ENCODE measurements at places on chromosomes 11 and 22.
A peak's percentile ranks its signal among the peaks of the same experiment; 100 is the strongest.

- no peak for DNase-seq
Observed at GRCh38 chr11:17684550-17684949, 34.8 kb upstream of the MYOD1 start.

DNA sequence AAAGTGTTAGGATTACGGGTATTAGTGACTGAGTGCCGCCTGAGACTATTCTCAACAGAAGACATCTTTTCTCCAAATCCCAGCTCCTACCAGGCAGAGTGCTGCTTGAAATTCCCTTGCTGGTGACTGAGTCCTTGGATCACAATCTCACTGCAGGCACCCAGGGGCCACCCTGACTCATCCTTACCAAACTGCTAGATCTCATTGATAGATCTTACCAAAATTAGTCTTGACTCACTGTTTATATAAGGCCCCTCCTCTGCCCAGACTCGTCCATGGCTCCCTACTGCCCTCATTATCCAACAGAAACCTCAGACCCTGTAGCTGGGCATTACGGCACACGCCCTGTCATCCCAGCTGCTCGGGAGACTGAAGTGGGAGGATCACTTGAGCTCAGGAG, 14.7 kb downstream of the TBC1D10A start:
- no peak for DNase-seq

- no peak for DNase-seq
Observed at GRCh38 chr11:95732930-95733602, 56.5 kb downstream of the FAM76B start.

GRCh38 chr22:36017651-36018091, 11.0 kb downstream of the RBFOX2 start:
- no peak for DNase-seq

DNA sequence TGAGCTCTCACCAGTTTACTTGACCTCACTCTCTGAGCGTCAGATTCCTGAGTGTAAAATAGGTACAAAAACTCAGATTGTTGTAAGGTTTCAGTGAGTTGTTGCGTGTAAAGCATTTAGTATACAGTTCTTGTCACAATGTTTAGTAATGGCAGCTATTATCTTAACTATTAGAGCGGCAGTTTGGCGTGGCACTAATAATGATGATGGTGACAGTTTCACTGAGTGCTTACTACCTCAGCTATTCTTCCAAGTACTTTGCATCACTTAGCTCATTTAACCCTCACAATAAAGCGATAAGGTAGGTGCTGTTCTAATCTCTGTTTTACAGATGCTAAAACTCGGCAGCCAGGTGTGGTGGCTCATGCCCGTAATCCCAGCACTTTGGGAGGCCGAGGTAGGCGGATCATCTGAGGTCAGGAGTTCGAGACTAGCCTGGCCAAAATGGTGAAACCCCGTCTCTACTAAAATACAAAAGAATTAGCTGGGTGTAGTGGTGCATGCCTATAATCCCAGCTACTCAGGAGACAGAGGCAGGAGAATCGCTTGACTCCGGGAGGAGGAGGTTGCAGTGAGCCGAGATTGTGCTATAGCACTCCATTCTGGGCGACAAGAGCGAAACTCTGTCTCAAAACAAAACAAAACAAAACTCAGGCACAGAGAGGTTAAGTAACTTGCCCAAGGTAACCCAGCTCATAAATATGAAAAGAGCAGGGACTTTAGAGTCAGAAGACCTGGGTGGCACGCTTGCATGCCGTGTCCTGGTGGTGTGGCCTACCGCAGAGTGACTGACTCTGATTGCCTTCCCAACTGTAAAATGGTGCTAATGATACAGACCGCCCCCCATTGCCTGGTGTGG, 76.2 kb downstream of the PTPRJ start:
- DNase-seq, result no peak

DNA sequence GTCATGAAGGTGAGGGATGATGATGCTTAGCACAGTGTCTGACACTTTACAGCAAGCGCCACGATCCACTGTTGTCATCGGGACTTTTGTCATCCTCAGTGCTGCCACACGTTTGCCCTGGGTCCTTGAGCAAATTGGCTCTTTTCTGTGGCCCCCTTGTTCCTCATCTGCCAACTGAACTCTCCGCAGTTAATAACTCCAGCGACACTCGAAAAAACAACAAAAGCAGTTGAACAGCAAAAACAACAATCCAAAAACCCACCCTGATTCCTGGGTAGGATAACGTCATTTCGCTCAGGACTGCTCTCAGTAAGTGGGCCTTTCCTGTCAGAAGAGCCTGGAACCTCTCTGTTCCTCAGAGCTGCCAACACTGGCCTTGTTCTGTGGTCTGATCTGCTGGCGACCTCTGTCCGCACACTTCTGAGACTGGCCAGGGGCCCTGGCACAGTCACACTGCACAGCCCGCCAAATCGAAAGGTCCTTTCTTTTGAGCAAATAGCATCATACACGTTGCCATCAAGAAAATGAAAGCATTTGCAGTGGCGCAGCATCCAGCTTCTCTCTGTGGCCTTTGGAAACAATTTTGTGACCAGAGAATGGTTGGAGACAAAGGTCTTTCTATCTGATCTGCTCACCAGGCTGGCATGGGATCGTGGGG, 79.9 kb upstream of the SYT13 start:
- no peak for DNase-seq

- no peak for DNase-seq
Observed at GRCh38 chr11:91778758-91779157, 445.9 kb upstream of the FAT3 start.

DNA sequence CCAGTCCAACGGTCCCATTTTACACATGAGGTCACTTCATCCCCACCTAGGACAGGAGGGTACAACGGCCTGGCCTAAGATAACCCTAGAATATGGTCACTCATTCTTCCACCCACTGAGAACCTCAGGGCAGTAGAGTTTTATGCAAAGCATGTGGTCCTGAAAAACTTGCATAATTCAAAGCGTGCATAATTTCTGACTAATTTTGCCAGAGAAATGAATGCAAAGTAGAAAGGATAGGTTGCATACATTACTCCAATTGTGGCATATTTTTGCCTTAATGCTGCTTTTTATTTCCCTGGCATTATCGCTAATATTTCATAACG, 32.5 kb upstream of the SLC35C1 start:
- no peak for DNase-seq

DNA sequence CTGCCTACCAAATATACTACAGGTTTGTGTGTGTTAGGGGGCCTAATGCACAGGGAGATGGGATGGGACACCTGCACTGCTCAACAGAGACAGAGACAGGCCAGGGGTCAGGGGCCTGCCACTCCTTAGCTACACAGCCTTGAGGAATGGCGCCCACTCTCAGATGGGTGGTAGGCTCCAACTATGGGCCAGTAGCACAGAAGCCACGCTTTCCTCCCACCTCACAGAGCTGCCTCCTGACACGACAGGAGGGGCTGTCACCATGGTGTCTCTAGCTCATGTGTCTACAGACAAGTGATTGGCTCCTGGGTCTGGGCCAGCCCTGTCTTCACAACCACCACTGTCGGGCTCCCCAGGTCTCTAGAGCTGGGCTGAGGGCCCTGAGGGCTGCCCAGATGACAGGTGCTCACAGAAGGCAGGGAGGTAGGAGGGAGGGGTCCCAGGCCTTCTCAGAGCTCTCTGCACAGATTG, 81.8 kb downstream of the DGCR2 start:
- DNase-seq, result no peak

DNA sequence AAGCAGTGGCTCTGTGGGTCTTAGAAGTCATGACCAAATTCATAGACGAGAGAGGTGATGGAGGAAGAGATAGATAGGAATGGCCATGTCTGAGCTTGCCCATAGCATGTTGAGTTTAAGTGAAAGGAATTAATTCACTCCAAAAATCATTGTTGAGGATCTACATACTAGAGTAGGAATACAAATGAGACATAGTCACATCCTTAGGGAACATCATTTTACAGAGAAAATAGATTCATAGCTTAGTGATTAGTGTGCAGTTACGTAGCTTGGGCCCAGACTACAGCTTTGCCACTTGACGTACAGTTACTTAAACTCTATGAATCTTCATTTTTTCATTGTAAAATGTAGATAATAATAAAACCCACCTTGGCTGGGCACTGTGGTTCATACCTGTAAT, 21.4 kb upstream of the BMAL1 start:
- no peak for DNase-seq

- no peak for DNase-seq
Observed at GRCh38 chr22:43008509-43008908, 6.4 kb downstream of the PACSIN2 start.

DNA sequence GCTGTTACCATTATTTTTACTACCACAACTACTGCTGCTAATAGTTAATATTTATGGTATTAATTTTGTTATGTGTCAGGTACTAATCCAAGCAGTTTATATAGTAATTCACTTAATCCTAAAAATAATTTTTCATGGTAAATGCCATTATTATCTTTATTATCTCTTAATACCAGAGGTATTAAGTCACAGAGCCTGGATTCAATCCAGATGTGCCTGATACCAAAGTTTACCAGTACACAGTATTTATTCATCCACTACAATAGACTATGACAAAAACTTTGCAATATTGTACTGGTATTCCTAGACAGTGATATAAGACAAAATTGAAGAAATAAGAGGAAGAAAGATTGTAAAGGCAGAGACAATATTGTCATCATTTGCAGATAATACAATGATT, 24.5 kb downstream of the MAP6 start:
- no peak for DNase-seq

DNA sequence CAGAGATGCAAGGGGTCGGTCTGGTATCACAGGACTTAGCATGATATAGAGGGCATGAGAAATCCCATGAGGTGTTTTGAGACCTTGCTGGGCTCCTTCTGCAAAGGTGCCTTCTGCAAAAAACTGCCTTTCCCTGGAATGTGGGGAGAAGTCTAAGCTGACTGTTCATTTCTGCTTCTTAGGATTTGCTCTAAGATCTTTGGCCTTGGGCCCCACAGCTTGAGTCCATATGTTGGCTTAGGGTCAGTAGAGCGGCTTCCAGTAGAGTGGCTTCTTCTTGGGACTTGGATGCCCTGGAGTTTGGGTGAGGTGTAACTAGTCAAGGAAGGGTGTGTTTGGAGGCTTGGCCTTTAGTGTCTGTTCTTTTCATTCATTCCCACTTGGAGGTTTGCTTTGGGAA, 37.0 kb downstream of the AMPD3 start:
- no peak for DNase-seq

DNA sequence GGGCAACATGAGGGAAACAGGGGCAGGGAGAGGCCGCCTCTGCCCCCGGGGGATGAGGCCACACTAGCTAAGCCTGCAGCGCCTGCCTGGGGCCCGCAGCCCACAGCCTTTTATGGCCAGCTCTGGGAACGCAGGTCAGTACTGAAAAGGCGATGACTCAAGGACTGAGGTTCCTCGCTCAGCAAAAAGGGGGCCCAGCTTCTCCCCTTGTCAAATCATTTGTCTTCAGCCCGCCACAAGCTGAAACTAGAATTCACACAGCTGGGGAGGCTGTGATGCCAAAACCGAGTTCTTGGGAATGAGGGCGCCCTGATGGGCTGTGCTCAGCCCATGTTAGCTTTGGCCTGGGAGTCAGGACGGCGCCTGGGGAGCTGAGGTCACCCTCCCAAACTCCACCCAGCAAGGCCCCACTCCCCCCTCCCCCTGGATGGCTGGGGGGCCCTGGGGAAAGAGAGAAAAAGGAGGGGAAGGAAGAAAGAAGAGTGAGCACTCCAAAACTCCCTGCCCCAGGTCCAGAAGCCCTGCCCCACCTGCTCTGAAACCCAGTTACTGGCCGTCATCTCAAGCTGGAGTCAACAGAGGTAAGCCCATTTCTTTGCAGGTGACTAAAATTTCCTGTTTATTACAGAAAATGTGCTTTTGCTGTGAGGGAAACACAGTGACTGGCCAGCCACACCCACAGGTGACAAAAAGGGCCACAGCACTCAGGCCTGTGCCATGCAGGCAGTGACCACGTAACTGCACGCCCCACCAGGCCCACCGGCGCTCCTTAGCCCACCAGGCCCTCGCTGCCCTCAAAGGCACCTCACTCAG, 13.7 kb downstream of the EHD1 start:
- DNase-seq, result peak; percentile 78

- DNase-seq, result no peak
Observed at GRCh38 chr11:43874738-43875137, 5.9 kb upstream of the ALKBH3 start.

GRCh38 chr11:122812638-122813037, 25.7 kb upstream of the CRTAM start:
- no peak for DNase-seq

- no peak for DNase-seq
Observed at GRCh38 chr11:104522650-104523049, 358.7 kb upstream of the PDGFD start.

DNA sequence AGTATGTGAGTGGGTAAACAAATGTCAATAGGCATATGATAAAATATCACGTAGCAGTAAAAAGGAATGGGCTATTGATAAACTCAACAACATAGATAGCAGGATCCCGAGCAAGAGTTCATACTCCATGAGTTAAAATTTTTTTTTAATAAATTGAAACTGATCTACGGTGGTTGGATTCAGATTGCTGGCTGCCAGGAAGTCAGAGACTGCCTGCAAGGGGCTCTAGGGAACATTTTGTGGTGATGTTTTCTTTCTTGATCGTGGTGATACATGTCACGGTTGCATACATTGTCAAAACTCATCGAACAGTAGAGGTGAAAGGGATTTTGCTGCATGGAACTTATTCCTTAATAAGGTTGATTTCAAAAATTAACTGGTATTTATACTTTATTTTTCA, 62.6 kb upstream of the WNT7B start:
- DNase-seq, result no peak

DNA sequence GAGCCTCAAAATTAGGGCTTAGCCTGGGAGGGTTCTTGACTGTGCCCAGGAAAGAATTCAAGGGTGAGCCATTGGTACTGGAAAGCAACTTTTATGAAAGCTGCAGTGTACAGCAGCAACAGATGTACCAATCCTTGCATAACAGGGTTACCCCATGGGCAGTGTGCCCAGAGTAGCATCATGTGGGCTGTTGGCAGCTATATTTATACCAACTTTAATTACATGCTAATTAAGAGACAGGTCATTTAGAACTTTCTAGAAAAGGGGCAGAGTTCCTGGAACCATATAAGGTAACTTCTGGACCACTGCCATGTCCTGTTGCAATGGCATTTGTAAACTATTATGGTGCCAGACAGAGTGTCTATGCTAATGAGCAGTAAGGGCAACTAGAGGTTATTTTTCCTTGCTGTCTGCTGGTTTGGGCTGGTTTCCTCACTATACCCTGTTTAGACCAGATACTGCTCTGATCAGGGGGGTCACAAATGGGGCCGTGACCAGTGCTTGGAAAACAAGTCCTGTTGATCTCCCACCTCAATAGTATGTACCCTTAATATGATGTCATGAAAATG, 1120.5 kb upstream of the RAG2 start:
- no peak for DNase-seq

- DNase-seq, result peak; percentile 71
Observed at GRCh38 chr22:37060801-37061610, 9.5 kb downstream of the KCTD17 start.

DNA sequence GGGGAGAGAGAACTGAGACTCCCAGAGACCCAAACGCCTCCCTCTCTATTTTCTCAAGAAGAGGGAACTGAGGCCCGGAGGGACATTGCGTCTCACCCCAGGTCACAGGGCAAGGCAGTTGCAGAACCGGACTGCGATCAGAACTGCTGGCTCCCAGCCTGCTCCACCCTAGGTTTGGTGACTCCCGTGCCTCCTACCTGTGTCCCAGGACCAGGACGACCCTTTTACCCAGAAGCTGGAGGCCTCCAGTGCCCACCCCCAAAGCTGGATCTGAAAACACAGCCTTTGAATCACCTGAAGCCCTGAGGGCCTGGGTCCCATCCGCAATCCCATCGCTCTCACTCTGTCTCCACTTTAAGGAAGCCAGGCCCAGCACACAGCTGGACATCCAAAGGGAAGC, 1.4 kb downstream of the GSTT4 start:
- no peak for DNase-seq

Measured in activated naive CD8-positive, alpha-beta T cell treated with anti-CD3 and anti-CD28 coated beads, Interleukin-2, amount 50 U/mL, for 24 hours (primary cell).